ENCODE measurements at places on chromosomes 16 and 17.

DNA sequence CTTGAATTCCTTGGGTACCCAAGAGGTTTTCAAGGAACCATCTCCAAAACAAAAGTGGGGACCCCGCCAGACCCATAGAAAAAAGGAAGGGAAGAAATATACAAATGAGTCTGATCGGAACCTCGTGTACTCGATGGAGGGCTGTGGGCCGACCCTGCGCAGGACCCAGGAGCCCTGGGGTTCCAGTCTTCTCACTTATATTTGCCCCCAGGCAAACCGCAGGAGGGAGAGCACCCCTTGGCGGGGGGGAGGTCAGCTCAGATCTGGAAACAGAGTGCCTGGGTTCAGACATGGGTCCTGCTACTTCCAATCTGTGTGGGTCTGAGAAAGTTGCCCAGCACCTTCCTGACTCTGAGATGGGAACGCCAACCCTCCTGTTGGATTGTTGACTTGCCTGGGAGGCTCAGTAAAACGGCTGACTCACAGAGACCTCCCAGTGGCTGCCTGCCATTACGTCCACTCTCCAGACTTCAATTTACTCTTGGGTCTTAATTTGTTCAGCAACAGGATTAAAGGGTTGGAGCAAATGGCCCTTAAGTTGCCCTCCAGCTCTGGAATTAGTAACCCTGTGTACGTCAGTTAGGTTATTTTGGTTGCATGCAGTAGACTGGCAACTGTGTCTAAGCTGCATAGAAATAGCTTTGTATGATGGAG, 24.9 kb upstream of the CACNG4 start:
- no peak for DNase-seq

- no peak for DNase-seq
Measured at GRCh38 chr17:82750241-82750908, 1.5 kb upstream of the TBCD start.

DNA sequence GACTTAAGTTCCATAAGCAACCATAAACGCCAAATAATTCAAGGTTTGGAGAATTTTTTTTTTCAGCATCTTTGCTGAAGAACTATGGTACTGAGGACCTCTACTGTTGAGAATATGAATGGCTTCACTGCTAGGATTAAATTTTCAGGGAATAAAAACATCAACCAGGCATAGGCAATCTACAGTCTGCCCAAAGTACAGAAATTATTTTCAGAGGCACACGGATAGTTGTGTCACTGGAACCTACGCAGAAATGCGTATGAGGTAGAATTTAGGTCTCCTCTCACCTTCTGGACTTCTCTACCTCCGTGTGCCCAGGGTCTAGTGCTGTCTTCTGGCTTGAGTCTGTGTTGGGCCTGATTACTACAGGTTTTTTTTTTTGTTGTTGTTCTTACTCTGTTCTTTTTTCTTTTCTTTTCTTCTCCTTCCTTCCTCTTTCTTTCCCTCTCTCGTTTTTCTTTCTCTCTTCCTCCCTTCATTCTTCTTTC, 39.7 kb downstream of the NACA2 start:
- peak; percentile 77 for DNase-seq

- DNase-seq, result no peak
Measured at GRCh38 chr16:31714903-31715504, 158.6 kb upstream of the ZNF267 start.

- no peak for DNase-seq
Measured at GRCh38 chr17:72439893-72440502, 319.2 kb downstream of the SOX9 start.

- DNase-seq, result no peak
Measured at GRCh38 chr17:45248132-45248957, 13.5 kb downstream of the SPATA32 start.

- DNase-seq, result no peak
Measured at GRCh38 chr16:13982451-13982850, 62.5 kb downstream of the ERCC4 start.

- DNase-seq, result no peak
Measured at GRCh38 chr16:4026854-4027253, 89.4 kb downstream of the ADCY9 start.

DNA sequence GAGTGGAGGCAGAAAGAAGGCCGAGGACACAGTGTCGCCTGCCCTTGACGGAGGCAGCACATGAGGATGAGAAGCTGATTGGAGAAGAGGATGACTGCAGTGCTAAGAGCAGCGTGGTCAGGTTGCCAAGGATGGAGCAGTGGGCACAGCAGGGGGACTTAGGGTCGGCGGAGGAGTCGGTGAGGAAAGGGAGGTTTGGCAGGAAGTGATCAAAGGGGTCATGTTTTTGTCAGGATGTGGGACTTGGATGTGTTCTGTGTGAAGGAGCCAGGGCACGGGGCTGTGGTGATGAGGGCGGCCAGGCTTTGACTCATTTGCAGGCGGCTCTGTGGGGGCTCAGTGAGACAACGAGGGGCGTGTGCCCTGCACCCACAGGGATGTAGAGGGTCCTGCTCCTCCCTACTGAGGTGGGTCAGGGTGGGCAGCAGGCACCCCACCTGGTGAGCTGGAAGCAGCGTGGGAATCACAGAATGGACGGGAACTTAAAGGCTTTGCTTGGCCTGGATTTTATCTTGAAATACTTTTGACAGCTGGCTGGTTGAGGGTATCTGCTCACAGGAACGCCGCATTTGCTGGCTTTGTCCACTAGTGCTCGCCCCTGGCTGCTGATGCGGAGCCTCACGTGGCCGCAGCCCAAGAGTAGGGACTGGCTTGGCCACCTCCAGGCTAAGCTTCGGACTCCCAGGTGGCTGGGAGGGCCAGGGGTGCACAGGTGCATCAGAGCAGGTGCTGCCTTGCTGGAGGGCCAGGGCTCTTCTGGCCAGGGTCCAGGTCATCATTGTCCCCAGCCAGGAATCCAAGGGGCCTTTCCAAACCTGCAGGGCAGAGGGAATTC, 6.0 kb downstream of the MPG start:
- peak; percentile 53 for DNase-seq

- DNase-seq, result no peak
Measured at GRCh38 chr17:50240851-50241250, 33.4 kb upstream of the TMEM92 start.

DNA sequence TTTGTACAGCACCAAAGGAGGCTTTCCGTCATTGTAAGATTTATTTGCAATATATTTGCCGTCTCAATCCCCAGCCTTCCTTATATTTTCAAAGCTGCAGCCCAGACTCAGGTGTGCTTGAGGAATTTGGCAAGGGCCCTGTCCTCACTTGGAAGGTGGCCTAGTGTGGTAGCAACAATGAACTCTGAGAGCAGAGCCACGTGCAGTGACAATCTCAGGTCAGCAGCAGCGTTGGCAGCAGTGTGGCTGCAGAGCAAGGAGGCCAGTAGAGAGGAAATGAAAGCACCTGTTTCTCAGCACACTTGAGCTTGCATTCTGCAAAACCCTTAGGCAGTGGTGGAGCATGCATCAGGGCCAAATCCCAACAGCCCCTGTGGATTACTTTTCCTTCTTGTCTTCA, 613.5 kb downstream of the RBFOX1 start:
- DNase-seq, result no peak

GRCh38 chr17:62672957-62673356, 45.5 kb downstream of the MRC2 start:
- no peak for DNase-seq

DNA sequence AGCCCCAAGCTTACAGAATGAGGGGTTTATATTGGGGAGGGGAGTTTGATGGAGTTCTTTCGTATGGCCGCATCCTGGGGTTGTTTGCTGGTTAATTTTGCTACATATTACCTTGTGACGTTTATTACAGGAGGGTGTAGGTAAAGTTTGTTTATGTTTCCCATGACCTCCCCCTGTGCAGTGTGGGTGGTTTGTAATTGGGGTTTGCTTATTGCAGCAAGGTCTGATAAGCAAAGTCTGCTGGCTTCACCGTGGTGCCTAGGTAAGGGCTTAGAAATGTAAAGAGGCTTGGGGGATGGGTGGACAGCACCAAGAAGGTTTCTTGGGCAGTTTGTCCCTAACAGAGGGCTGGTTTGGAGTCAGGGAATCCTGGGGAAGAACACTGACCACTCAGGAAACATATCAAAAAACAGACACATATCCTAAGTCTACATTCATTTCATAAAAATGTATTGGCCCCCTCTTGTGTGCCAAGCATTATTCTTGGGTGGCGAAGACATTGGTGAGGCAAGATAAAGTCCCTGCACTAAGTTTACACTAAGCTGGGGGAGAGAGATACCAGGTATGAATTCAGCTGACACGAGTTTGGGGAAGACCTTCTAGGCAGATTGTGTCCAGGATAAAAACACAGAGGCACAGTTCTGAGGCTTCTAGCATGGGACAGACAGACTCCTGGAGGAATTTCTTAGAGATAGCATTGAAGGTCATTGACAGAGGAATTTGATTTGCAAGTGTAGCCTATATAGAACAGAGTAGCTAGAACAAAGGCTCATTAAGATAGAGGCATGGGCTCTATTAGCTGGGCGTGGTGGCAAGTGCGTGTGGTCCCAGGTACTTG, 9.5 kb downstream of the ZNF764 start:
- DNase-seq, result no peak

DNA sequence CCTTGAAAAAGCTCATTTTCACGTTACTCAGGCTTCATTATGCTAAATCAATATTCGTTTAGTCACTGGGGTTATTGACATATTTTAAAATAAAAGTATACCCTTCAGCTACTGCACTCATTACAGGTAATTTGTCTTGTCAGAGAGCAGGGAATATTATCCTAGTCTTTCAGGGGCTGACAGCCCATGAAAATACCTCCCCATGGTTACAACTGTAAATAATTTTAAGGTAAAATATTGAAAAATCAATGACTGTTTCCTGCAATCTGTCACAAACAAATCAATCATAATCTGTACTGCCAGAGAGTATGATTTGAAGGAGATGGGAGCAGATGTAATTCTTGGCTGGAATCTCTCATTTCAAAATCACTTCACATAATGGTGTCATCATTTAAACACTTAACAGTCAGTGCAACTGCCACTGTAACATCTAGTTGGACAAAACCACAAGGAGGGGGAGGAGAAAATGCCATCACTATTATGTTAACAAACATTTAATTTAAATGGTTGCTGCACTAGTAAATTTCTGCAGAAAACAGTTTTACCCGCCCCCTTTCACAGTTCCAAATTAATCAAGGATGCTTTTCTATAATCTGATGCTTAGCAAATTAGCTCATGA, 9.3 kb upstream of the IRX5 start:
- DNase-seq, result no peak

- DNase-seq, result no peak
Measured at GRCh38 chr16:50985733-50986132, 165.3 kb downstream of the SALL1 start.

- no peak for DNase-seq
Measured at GRCh38 chr16:82013139-82013538, 1.9 kb upstream of the SDR42E1 start.

DNA sequence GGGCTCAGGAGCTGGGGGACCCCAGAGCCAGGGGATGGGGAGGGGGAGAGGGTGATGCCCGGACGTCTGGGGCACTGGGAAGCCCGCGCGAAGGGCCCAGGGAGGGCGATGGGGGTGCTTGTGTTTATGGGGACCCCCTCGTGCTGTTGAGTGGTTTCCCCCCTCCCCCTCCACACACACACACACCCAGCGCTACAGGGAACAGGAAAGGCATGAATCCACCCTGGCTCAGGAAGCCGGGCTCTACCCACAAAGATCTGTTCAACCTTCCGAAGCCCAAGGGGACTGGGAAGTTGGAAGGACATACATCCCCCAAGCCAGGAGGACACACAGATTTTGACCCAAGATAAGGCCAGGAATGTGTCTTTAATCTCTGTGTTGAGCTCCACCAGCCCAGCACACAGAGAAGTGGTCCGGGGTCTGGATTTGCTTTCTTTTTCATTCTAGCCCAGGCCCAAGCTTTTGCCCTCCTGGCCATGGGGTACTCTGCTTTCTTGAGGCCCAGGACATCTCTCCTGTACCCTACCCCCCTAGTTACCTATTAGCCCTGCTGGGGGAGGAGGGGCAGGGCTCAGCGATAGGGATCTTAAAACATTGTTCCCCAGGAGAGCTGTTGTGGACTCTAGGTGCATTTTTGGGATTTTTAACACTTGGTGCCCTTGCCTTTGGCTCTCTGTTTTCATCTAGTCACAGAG, 1.2 kb downstream of the UBALD2 start:
- DNase-seq, result peak; percentile 74

DNA sequence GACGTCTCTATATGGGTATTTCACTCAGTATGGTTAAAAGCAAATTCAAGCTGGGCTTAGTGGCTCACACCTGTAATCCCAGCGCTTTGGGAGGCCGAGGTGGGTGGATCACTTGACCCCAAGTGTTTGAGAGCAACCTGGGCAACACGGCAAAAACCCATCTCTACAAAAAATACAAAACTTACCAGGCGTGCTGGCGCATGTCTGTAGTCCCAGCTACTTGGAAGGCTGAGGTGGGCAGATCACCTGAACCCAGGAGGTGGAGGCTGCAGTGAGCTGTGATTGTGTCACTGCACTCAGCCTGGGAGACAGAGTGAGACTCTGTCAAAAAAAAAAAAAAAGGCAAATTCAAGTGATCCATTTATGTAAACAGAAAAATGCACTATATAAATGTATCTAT, 1.3 kb upstream of the TNFRSF17 start:
- DNase-seq, result no peak

DNA sequence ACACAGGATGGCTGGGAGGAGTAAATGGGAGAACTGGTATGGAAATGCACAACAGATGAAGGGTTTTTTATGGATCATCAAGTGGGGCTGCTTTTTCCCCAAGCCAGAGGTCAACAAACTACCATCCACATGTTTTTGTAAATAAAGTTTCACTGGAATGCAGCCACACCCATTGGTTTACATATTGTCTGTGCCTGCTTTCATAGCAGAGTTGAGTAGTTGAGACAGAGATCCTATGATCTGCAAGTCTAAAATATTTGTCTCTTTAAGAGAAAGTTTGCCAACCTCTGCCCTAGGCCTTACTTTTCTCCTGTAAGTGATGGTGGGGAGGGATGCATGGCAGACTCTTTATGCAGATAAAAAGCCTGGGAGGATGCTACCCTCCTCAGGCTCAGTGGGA, 341.4 kb downstream of the CA10 start:
- DNase-seq, result no peak

DNA sequence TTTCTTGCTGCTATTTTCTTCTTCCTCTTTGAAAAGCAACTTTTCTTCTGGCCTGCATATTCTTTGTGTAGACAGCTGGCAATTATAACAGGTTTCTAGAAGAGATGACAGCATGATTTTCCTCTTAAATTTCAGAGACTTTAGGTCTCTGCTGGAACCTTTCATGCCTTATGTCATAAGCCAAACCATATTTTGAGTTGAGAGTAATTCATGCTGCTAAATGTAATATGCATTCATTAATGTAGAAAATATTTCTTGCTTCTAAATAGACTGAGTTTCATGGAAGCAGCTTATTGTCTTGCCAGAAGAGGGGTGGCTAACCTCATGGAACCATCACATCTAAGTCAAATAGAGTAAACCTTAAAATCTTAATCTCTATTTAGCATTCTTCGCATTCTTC, 25.9 kb upstream of the ABCA9 start:
- no peak for DNase-seq

All from ELR (cell line).